Psoas muscle (tissue), 8 donors: ENCODE measurements at places on chromosomes 5 and 9. TPM values are rescaled to one million over a fixed set of nuclear protein-coding genes. Genes with fewer than 3 reads are reported as not detected.

DNA sequence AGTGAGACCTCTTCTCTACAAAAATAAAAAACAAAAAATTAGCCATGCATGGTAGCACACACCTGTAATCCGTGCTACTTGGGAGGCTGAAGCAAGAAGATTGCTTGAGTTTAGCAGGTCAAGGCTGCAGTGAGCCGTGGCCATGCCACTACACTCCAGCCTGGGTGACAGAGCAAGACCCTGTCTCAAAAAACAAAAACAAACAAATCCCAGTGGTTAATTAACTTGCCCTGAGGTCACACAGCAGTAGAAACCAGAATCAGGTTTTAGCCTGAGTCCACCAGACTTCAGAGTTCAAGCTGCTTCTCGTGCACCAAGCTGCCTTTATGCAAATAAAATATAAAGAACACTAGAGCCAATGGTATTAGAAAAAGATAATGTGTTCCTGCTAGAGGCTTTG, 169.7 kb downstream of the GOLPH3 start:
- DNase-seq = no peak
- H3K27me3 ChIP-seq = no peaks in the 10 kb centered on the region
- H3K27ac ChIP-seq = no peak overlapping the region
- no peaks in the 10 kb centered on the region for H3K4me1 ChIP-seq
- no peaks in the 10 kb centered on the region for H3K36me3 ChIP-seq

DNA sequence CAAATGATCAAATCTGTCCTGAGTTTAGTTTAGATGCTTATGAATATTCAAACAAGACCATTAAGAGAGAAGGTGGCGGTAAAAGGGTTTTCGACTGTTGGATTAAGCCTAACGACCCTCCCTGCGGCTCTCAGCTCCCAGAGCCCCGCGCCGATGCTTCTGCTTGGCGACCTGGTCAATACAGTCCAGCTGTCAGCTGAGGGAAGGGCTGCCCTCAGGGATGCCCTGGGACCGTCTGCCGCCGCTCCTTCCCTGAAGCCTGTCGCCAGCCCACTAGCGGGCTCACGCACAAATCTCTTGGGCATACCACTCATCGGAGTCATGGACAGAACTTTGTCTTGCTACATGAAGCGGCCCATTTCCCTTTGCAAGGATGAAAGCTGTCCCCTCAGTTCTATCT, 136.6 kb upstream of the RAPGEF1 start:
- H3K4me3 ChIP-seq = no peak overlapping the region
- H3K36me3 ChIP-seq = no peaks in the 10 kb centered on the region
- H3K4me1 ChIP-seq = no peaks in the 10 kb centered on the region
- no peak overlapping the region for H3K27ac ChIP-seq
- no peak for DNase-seq

- no peaks in the 10 kb centered on the region for H3K36me3 ChIP-seq
- H3K27me3 ChIP-seq = no peaks in the 10 kb centered on the region
- no peak overlapping the region for H3K4me3 ChIP-seq
- no peaks in the 10 kb centered on the region for H3K4me1 ChIP-seq
- no peak for DNase-seq
- H3K27ac ChIP-seq = no peak overlapping the region
Observed at GRCh38 chr9:88786291-88787079, 204.8 kb upstream of the S1PR3 start.

The POU5F2 gene
- total RNA-seq = 0.12 TPM
